ENCODE measurements at places on chromosomes 16 and 17. TPM values are rescaled to one million over a fixed set of nuclear protein-coding genes. Genes with fewer than 3 reads are reported as not detected.

DNA sequence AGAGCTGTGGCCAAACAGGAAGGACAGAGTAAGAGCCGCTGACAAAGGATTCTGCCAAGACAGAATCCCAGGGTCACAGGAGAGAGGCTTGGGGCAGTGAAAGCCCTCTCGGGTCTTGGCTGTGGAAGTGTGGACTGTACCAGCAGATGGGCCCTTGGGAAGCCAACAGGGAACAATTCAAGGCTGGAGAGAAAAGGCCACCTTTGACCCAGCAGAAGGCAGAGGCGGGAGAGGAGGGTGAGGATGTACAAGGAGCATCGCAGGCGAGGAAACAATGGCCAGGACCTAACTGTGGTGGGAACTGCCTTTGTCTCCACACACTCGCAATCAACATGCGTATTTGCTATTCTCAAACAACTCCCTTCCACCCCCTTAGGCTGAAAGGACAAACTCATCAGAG lies 15.7 kb downstream of the CARHSP1 start:
- DNase-seq = no peak

DNA sequence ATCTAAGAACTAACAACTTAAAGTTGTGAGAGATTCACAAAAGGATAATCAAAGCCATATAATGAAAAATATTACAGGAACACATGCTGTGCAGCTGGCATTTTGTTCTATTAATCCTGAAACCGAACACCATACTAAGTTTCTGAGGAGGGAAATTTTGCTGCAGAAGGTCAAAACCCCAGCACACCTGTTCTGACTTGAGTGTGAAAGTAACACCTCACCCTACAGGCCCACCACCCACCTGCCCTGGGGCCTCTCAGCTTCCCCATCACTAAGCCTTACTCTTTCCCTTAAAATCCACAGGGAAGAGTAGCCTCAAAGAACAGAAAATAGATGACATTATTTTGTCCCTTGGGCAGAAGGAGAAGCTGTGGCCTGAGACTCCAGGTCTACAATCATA lies 44.8 kb downstream of the STAT5A start:
- no peak for DNase-seq

Gene UMOD
- total RNA-seq = not detected

DNA sequence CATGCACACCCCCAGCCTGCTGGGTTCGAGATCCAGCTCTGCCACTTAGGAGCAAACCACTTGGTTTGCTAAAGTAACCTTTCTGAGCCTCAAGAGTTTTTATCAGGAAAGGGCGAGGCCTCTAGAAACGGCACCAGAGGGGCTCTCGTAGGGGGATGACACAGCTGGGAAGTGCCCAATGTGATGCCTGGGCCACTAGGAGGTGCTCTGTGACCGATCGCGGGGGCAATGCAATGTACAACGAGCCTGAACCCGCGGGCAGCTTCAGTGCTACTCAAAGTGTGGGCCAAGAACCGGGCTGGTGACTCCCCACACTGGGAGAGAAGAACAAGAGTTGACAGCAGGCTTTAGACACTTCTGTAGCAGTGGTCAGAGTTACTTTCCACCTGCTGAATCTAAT lies 9.4 kb downstream of the C16orf89 start:
- DNase-seq = no peak
